SW 1271 (cell line): ENCODE measurements at places on chromosomes 4 and X.

- DNase-seq, result no peak
Observed at GRCh38 chr4:116027311-116027710, 913.9 kb upstream of the NDST4 start.

DNA sequence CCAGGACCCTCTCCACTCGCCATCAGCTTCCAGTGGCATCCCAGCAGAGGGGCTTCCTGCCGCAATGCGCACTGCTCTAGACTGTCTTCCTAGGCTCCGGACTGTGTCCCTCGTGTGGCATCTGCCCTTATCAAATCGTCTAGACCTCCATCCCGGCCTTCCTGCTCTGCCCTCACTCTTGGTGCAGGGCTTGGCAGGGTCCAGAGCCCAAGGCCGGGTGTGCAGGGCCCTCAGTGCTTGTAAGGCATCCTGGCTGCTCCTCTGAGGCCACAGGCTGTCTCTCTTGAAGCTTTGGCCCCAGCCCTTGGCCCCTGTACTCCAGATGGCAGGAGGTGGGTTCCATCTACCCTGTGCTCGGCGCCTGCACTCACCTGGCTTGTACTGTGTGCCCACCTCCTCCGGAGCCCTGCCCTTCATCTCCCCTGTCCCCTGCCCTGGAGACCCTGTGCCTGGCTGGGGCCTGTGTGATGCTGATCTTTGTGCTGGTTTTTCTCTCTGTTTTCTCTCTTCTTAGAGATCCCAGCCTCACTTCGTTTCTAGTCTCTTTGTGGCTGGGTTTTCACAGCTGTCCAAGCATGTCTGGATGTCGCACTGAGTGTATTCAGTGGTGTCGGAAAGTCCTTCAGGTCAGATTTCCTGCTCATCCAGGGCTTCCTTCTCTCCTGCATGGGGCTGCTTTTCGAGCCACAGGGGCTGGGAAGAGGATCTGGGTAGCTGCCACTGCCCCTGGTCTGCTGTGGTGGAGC, 3.7 kb upstream of the TREX2 start:
- no peak for DNase-seq

DNA sequence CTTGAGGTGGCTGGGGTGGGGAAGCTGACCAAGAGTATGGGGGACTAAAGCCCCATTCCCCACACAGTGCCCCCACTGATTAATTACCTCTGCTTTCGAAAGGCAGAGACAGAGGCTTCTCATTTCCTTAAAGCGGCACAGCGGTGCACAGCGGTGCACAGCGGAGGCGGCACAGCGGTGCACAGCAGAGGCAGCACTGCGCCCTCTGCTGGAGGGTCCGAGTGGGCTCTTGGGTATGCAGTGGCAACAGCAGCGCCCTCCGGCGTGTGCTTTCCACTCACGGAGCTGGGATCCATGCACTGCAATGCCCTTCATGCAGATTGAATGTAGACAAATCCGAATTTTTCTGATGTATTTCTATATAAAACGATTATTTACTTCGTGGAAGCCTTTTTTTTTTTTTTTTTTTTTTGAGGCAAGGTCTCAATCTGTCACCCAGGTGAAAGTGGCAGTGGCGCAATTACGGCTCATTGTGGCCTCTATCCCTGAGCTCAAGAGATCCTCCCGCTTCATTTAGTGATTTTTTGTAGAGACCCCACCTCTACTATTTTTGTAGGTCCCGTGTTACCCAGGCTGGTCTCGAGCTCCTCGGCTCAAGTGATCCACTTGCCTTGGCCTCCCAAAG, 19.7 kb upstream of the PRPS2 start:
- no peak for DNase-seq

- no peak for DNase-seq
Observed at GRCh38 chr4:111362941-111363361, 740.1 kb upstream of the PITX2 start.

- no peak for DNase-seq
Observed at GRCh38 chr4:7397206-7398103, 37.3 kb downstream of the PSAPL1 start.
